Activated T-cell treated with anti-CD3 and anti-CD28 coated beads for 48 hours (primary cell): ENCODE measurements at places on chromosomes 12 and 14.

GRCh38 chr14:34851395-34851794 lies 23.8 kb downstream of the BAZ1A start:
- no peak for DNase-seq

- DNase-seq: no peak
Measured at GRCh38 chr12:48285751-48286650, 64.7 kb downstream of the ZNF641 start.

GRCh38 chr12:24839268-24839791 lies 109.6 kb downstream of the BCAT1 start:
- peak; percentile 61 for DNase-seq

DNA sequence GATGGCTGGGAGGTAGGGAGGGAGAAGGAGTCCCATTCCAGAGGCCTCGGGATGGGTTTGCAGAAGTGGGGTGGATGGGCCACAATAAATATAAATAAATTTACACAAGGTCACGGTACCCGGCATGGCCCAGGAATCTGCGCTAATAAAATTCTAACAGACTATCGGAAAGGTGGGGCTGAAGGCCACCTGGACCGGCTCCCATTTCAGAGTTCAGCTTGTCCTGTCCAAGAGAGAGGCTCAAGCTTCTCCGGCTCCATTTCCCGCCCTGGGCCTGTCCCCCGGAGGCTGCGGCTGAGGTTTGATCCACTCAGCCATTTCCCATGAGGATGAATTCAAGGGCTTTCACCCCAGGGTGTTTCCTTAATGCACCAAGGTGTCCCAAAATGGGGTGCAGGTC lies 30.2 kb downstream of the FOXN4 start:
- DNase-seq: no peak

DNA sequence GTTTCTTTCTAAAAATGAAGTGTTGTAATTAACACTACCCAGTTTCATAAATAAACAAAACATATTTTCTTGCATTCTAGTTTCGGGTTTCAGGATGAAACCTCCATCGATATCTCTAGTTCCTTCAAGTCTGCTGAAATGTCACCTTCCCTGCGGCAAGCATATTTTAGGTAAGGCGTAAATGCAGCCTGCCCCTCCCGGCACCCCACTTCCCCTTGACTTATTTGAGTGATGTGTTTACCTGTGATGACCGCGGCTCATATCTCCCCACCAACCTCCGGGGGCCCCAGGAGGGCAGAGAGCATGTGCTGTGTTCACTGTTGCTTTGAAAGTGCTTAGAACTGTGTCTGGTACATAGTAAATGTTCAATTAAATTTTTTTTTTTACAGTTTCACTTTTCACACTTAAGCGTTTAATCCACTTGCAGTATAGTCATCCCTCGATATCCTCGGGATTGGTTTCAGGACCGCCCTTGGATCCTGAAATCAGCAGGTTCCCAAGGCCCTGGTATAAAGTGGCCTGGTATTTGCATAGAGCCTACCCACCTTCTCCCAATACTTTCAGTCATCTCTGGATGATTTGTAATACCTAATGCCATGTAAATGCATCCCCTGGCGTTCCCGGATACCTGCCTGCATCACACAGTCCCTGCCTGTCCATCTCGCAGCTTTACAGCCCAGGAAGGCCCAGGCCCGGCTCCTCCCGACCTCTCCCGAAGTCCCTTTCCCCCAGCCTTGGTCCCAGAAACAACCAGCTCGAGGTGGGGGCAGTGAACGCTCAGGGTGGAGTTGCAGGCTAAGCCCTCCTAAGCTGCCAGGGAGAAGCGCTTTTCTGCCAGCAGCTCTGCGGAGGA lies 40.2 kb upstream of the FBRSL1 start:
- DNase-seq: no peak

DNA sequence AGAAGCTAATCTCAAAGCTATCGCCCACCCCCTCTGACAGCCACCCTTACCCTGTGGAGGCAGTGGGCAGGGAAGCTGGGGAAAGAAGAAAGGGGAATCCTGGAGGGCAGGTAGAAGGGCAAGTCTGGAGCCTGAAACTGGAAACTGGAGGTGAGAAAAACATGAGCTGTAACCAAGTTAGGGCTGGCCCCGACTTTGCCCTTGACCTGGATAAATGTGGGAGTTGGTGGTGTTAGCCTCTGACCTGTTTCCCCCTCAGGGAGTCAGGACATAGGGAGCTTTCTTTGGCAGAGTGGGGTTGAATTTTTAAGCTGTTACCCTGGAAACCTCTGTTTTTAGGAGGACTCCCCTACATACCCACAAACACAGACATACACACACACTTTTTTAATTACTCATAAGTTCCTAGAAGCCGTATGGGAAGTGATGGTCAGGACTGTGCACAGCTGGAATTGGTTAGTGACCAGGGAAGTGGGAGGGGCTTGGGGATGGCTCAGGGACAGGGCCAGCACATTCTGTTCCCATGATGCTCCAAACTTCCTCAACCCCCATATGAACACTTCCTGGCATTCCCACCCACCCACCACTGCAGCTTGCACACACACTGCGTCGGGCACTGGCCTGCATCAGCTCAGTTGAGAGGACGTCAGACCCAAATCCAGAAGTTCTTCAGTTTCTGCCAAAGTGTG lies 5.0 kb upstream of the MMP19 start:
- DNase-seq: peak; percentile 15

DNA sequence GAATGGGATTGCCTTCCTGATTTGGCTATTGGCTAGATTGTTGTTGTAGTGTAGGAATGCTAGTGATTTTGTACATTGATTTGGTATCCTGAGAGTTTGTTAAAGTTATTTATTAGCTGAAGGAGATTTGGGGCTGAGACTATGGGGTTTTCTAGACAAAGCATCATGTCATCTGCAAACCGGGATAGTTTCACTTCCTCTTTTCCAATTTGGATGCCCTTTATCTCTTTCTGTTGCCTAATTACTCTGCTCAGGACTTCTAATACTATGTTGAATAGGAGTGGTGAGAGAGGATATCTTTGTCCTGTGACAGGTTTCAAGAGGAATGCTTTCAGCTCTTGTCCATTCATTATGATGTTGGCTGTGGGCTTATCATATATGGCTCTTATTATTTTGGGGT lies 265.7 kb upstream of the MGAT4C start:
- DNase-seq: no peak

- no peak for DNase-seq
Measured at GRCh38 chr14:31977001-31977556, 100.0 kb upstream of the ARHGAP5 start.

DNA sequence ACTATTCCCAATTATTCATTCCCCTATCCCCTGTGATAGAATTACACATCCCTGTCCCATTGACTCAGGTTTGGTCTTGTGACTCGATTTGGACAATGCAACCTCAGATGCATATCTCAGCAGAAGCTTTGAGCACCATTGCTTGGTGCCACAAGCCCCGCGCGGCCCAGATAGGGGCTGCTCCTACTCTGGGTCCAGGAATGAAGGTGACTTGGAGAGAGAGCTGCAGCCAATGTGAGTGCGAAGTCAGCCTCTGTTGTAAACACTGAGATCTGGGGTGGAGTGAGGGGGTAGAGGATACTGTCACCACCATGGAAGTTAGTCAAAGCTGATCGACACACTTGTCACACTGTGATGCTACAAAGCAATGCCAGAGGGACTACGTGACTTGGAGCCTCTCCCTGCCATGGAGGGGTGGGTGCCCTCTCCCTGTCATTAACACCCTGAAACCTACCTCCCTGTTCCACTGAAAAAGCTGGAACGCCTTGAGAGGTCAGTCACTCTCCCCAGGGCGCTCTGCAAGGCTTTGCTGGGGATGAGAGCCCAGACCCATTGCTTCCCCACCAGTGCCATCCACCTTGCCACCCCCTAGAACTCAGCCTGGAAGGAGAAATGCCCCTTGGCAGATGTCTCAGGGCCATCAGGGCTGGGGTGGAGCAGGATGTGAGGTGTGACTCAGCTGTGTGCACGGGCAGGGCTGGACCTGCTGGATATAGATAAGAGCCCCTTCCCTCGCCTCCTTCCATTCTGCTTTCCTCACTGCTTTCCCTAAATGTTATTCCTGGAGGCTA lies 6.6 kb upstream of the PLEK2 start:
- DNase-seq: no peak

GRCh38 chr14:25001601-25002000 lies 48.3 kb downstream of the STXBP6 start:
- DNase-seq: no peak

- no peak for DNase-seq
Measured at GRCh38 chr14:99380402-99380801, 100.3 kb downstream of the SETD3 start.

- DNase-seq: no peak
Measured at GRCh38 chr14:33349871-33350270, 411.2 kb downstream of the NPAS3 start.
